ENCODE measurements at places on chromosomes 3 and 15. TPM values are rescaled to one million over a fixed set of nuclear protein-coding genes. Genes with fewer than 3 reads are reported as not detected.

The HCLS1 gene
- 0.24 TPM for total RNA-seq

The GALNT15 gene
- total RNA-seq, result not detected

The GOLGA8A gene
- 8.1 TPM for total RNA-seq

The TRIP4 gene
- total RNA-seq, result 10.3 TPM

The LTF gene
- total RNA-seq, result not detected

The PPCDC gene
- total RNA-seq, result 16.1 TPM

The PATL2 gene
- total RNA-seq, result not detected

The SLC2A2 gene
- 0.07 TPM for total RNA-seq

The ADAMTS17 gene
- total RNA-seq, result not detected

The C3orf80 gene
- not detected for total RNA-seq

- peak; percentile 54 for DNase-seq
Observed at GRCh38 chr3:11690863-11691766, 47.4 kb upstream of the VGLL4 start.

DNA sequence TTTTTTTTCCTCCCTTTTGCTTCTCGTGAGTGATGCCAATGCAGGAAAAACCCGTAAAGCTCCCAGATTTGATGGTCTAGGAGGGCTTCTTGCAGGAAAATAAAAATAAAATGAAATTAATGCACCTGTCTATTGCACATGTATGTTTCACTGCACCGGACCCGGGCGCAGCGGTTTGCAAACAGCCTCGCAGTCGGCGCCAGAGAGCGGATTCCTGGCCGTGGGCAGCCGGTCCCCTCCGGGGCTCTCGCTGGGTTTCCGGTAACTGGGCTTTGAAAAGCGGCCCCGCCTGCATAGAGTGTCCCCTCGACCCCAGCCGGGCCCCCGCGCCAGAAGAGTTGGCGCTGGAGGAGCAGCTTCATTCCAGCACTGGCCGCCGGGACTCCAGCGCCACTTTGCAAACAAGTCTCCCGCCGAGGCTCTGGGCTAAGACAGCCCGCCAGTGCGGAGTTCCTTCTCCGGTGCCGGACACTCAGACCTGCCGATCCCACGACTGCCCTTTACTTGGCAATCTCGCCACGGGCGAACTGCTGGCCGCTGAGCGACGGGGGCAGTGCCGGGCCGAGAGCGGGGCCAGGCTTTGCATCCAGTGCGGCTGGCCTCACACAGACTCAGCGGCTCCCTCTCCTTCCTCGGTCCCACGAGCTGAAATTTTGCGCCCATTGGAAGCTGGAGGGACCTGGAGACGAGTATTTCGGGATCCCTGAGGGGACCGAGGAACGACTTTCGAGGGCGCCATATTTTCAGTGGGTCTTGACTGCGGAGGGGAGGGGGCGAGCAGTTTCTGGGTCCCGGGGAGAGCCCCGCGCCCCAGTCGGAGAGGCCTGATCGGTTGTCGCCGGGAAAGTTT, 225.9 kb upstream of the C2CD4B start:
- peak; percentile 8 for DNase-seq

DNA sequence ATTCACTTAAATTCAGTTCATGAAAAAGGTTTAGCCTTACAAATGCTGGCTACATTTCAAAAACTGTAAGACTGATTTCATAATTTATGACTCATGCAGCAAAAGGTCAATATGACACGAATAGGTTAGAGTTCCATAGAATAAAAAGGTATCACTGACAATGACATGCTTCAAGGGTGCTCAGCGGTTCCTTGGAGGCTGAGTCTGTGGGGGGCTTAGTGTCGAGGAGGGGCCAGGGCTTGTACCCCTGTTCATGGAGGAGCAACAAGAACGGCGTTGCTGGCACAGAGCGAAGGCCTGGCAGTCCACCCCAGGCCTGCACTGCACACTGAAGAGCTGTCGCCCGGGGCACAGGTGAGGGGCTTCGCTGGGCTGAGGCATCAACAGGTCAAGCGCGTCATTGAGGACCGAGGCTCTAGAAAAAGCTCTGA, 174.2 kb downstream of the NR1D2 start:
- no peak for DNase-seq

DNA sequence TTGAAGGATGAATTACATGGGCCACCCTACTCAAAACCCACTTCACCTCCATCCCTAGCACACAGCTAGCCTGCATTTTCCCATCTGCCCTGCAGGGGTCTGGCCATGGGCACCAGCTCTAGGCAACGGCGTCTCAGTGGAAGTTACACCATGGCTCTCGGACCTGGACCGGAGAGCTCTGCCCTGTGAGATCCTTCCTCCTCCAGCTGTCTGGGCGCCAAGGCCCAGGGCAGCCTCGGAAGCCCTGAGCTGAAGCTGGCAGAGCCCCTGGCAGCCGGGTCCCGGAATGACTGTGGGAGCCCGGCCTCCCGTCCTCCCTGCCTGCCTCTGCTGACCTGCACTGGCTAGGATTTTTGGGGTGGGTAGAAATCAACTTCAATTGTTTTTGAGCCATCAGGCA, 98.9 kb downstream of the CHSY1 start:
- DNase-seq, result no peak

DNA sequence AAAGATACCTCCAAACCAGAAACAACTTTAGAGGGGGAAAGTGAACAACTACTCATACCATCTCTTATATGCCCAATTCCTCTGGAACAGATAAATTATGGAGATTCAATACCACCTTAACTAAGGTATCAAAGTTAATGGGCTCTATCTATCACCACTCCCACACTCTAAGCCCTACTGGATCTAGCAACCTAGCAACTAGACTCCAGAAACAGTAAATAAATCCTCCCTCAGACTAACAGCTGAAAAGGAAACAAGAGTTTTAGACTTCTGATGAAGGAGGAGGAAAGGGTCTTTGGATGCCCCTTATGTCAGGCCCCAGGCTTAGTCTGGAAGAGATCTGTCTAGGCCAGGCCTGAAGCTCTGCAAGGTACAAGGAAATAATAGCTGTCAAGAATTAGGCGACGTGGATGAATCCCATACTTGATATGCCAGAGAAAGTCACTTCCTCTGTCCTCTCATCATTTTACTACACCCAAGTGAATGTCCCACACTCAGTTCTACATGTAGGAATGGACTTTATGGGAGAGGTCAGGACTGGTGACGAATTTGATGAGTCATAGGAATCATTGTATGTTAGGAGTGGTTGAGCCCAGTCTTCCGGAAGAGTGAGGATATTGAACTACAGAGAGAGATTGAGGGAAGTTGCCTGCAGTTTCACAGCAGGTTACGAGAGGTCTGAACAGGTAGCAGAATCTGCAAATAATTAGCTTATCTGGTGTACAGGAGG, 113.8 kb downstream of the AKAP13 start:
- DNase-seq, result peak; percentile 95

DNA sequence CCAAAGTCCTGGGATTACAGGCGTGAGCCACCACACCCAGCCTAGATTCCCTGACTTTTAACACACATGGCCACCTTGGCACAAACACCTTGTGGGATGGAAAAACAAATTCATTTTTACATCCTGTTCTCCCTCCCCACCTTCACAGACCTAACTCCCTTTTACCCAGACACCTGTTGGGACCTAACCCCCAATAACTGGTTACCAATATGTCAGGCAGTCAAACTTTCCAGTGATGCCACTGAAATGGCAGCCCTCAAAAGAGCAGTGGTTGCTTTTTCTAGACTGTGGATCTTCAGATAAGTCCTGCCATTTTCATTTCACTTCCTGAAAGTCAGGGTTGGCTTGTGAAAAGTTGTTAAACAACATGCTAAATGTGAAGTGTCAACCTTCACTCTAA, 34.9 kb downstream of the SIN3A start:
- DNase-seq, result no peak

DNA sequence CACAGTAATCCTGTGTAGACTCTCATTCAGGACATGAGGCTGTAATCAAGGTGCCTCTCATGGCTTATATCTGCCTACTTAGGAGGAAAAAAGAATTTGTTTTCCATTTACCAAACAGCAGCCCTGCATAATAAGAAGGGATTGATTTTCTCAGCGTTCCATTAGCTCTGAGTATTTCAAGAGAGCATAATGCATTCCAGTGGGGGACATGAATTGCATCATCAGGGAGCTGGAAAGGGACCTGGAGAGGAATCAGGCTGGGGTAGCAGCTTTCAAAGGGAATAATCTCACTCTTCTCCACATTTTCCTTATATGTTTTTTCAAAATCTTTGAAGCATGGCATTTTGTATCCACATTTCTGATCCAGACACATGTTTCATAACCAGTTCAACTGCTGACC, 150.6 kb upstream of the ANKRD28 start:
- DNase-seq, result no peak

DNA sequence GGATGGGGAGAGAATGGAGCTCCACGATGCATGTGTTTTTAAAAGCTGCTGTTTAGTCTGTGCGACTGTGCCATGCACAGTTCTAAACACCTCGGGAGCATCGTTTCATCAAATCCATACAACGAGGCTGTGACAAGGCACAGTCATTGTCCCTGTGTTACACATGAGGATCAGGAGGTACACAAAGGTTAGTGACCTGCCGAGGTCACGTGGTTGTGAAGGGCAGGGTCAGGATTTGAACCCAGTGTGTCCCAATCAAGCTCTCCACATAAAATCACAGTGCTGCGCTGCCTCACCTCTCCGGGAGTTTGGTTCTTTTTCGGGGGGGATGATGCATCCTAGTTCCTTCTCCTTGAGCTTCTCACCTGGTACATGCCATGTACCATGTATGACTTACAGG, 18.7 kb upstream of the KIF23 start:
- DNase-seq, result no peak

- DNase-seq, result no peak
Observed at GRCh38 chr3:50603261-50604109, 8.1 kb downstream of the CISH start.

DNA sequence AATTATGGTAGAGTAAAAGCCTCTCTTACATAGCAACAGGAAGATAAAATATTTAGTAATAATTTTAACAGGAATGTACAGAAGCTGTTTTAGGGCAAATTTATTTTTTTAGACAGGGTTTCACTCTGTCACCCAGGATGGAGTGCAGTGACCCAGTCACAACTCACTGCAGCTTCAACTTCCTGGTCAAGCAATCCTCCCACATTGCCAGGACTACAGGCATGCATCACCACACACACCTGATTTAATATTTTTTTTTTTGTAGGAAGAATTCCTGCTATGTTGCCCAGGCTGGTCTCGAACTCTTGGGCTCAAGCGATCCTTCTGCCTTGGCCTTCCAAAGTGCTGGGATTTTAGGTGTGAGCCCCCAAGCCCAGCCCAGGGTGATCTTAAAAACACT, 61.1 kb downstream of the PCCB start:
- DNase-seq, result no peak
